ENCODE measurements at places on chromosomes 11 and 22. TPM values are rescaled to one million over a fixed set of nuclear protein-coding genes. Genes with fewer than 3 reads are reported as not detected.

Gene TYR
- total RNA-seq: 0.29 TPM

Gene IL18
- 0.19 TPM for total RNA-seq

Gene LDHAL6A
- total RNA-seq: not detected

Gene SLC37A2
- total RNA-seq: 2.7 TPM

Gene APOA5
- total RNA-seq: not detected

Gene OR10S1
- total RNA-seq: not detected

Gene LRRC10B
- total RNA-seq: not detected

Gene BACE1-AS
- 4.6 TPM for total RNA-seq

Gene RAG2
- not detected for total RNA-seq

Gene HEPN1
- 0.33 TPM for total RNA-seq

Gene SNU13
- 89.8 TPM for total RNA-seq

Gene FAM83F
- not detected for total RNA-seq

Gene C11orf65
- 0.10 TPM for total RNA-seq

Gene PLAAT3
- total RNA-seq: 26.1 TPM

Gene CCDC15
- 1.6 TPM for total RNA-seq

Gene OR5P2
- total RNA-seq: 0.33 TPM

Gene HSCB
- 17.0 TPM for total RNA-seq

Gene CNTF
- total RNA-seq: 2.9 TPM

Gene GDPD4
- total RNA-seq: not detected

Gene OR56A1
- not detected for total RNA-seq

Gene NNMT
- total RNA-seq: 330 TPM

Measured in vein endothelial cell (primary cell).